Epithelial cell of proximal tubule (primary cell): ENCODE measurements at places on chromosomes 4 and X.

DNA sequence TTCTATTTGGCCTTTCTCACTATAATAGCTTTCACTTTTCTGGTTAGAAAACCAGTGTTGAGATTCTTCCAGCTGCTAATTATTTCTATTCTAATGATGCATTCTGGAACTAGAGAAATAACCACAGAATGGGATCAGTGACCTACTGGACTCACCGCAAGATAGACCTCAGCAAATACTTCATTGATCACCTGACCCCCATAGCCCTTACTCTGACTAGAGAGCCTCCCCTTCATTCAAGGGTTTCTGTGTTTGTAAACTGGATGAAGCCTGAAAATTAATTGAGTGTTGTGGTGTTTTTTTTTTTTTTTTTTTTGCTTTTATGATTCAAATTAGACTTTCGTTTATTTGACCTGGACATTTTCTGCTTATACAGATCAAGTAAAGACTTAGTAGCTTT lies 97.0 kb downstream of the NBDY start:
- DNase-seq = no peak

GRCh38 chr4:62881901-62882300 lies 1527.3 kb downstream of the TECRL start:
- DNase-seq = peak; percentile 4

DNA sequence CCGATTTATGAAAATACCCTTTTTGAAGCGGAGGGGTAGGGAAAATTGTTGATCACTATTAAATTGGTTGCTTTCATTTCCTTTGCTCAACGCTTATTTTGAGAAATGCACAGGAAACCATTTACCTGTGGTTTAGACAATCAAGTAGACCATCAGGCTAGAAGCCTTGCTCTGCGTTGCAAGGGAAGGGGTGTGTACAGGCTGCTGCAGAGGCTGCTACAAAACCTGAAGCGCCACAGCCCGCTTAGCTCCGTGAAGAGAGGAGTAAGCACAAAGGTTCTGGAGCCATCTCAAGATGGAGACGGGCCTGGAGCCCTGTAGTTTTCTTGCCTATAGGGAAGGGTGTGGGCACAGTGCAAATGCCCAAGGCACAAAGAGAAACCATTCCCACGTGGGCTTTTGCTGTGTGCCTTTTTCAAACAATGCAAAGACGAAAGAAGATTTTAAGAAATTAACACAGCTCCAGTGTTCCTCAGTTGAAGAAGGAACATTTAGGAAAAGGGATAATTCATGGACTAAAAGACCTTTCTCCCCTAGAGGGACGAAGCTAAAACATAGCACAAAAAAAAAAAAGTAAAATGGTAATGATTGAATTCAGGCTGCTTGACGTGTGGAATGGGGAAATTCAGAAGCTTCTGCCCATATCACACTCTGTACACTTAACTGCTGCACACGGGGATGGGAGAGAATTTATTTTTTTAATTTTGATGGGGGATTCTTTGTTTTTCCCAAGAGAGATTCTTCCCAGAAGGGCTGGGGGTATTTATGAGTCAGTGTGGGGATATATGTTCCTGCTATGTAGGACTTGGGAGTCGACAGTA lies 3.5 kb downstream of the TMSB4X start:
- DNase-seq = no peak

- no peak for DNase-seq
These were observed 16.9 kb downstream of the FNIP2 start for GRCh38 chr4:158785718-158786117.

- no peak for DNase-seq
These were observed 18.4 kb downstream of the IQSEC2 start for GRCh38 chrX:53262918-53263394.

DNA sequence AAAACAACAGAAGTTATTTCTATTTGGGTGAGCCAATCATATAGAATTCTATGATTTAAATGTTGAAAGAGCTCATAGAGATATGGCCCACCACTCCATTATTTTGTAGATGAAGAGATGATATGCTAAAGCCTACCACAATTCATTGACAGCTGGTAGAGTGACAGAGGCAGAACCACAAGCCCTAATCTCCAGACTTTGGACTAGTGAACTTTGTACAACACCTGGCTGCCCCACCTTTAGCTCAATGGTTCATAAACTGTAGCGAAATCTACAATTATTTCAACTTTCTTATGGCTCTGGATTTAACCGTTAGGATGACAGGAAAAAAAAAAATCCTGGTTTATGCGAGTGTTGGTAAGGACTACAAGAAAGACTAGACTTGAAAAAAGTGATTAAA lies 50.9 kb downstream of the PRKG2 start:
- no peak for DNase-seq
